ENCODE measurements at places on chromosomes 3 and 15.

- no peak for DNase-seq
These were observed 2.9 kb downstream of the RBPMS2 start for GRCh38 chr15:64772488-64772887.

GRCh38 chr3:23746441-23746840, 59.3 kb upstream of the UBE2E1 start:
- DNase-seq, result no peak

DNA sequence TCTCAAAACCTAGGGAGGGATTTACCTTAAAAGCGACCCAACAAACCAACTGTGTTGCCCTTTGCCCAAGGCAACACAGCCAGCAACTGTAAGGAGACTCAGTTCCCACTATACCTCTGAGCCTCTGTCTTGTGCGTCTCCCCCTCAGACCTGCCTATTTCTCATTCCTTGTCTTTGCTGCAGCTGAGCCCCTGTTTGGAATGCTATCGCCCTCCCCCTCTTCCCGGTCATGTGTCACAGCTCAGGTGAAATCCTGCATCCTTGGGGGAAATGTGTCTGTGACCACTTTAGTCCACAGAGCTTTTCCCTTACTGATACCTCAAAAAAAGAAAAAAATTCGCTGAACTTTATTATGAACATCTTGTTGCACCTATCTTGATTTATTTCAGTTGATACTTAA, 52.0 kb upstream of the LRIG1 start:
- no peak for DNase-seq

DNA sequence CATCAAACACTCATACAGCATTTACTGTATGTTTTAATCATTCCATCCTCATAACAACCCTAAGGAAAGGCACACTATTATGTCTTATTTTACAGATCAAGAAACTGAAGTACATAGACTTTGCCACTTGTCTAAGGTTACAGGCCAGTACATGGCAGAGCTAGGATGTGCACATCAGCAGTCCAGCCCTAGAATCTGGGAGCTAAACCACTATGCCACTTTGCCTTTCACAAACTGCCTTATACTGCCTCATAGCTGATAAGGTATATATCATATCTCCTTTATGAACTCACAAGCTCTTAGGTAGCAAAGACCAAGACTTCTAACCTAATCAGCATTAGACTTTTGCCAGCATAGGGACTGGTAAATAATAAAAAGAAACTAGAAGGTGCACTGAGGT, 49.1 kb downstream of the MYO9A start:
- peak; percentile 17 for DNase-seq

DNA sequence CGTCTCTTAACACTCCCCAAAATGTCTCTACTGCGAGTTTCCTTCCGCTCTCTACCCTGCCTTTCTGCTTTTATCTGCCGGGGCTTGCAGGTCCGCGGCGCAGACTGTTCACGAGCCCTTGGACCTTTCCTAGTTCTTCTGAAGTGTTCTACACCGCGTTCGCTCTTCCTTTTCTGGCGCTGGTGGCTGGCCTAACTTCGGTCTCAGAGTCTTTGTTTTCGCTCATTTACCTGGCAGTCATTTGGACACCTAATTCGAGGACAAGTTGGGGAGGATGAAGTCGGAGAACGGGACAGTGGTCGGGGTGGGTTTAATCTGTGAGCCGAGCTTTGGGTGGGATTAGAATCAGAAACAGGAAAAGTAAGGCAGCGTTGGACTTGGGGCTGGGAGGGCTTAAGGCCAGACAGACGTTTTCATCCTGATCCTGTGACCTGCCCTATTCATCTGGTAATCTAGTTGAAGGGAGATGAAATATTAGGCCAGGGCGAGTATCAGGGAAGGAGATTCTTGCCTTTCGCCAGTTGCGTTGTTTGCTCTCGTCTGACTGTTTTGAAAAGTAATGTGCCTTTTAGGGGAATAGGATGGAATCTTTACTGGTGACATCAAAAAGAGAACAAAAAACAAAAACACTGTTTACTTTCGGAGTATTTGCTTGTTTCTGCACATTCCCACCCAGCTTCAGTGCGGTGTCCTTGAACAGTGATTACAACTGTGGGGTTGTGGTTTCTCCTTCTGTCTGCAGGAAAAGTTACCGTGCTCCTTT, 1.8 kb downstream of the DIPK2A start:
- DNase-seq, result peak; percentile 89

DNA sequence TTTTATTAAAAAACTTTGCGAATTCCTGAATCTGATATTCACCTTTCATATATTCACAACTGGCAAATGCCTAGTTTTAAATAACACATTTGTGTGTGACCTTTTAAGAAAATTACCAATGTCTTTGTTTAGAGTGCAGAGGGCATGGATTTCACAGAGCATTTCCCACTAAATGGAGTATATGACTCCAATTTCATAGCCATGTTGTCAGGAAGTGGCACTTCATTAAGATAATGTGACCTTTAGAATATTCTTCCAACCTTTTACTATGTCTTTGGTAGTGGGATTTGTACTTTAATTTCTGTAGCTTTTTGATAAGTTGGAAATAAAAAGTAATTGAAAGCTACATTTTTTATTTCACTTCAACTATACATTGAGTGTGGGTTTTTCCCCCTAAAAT, 188.7 kb downstream of the NAALADL2 start:
- no peak for DNase-seq

GRCh38 chr15:69436951-69437350, 15.7 kb upstream of the RPLP1 start:
- no peak for DNase-seq

GRCh38 chr15:71212146-71212545, 96.9 kb downstream of the THSD4 start:
- DNase-seq, result no peak

DNA sequence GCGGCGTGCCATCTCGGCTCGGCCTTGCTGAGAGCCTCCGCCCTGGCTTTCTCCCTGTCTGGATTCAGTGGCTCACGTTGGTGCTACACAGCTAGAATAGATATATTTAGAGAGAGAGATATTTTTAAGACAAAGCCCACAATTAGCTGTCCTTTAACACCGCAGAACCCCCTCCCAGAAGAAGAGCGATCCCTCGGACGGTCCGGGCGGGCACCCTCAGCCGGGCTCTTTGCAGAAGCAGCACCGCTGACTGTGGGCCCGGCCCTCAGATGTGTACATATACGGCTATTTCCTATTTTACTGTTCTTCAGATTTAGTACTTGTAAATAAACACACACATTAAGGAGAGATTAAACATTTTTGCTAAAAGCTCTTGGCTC, 54.1 kb downstream of the PLXNA1 start:
- DNase-seq, result no peak

GRCh38 chr3:45929042-45929679, 14.1 kb upstream of the CXCR6 start:
- peak; percentile 54 for DNase-seq

DNA sequence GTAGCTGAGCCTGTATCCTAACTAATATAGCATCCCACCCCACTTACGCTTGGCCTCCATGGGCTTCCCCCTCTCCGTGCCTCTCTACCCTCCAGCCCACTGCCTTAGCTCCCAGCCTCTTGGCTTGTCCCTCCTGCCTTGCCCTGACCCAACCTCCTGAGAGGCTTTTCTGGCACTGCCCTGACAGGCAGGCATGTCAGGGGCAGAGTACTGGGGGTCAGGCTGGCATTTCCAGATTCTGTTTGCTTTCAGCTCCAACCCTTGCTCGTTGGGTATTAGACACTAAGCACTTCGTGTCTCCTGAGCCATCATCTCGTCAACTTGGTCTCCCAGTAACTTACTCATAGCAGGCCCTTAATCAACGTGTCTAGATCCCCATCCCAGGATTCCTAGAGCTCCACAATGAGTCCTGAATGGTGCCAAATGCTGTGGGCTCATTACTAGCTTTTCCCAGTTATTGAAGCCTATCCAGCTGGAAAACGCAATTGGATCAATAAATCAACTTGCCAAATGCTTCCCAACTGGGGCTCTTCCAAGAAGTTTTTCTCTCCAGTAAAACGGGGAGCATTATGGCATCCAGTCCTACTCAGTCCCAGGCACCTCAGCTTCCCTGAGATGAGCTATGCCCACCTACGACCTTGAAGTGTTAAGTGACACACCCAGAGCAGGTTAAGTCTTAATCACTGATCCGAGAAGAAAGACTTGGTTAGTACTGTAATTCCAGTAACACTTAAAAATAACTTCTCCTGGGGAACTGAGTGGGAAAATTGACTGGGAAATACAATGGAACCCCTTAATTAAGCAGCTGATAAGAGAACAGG, 78.5 kb upstream of the DLG1 start:
- no peak for DNase-seq

- DNase-seq, result peak; percentile 50
These were observed 16.2 kb upstream of the CHD2 start for GRCh38 chr15:92883876-92884435.

GRCh38 chr3:134027631-134028030, 2.1 kb downstream of the SLCO2A1 start:
- DNase-seq, result peak; percentile 2

- no peak for DNase-seq
These were observed 15.6 kb downstream of the CLDN18 start for GRCh38 chr3:138025553-138025952.

DNA sequence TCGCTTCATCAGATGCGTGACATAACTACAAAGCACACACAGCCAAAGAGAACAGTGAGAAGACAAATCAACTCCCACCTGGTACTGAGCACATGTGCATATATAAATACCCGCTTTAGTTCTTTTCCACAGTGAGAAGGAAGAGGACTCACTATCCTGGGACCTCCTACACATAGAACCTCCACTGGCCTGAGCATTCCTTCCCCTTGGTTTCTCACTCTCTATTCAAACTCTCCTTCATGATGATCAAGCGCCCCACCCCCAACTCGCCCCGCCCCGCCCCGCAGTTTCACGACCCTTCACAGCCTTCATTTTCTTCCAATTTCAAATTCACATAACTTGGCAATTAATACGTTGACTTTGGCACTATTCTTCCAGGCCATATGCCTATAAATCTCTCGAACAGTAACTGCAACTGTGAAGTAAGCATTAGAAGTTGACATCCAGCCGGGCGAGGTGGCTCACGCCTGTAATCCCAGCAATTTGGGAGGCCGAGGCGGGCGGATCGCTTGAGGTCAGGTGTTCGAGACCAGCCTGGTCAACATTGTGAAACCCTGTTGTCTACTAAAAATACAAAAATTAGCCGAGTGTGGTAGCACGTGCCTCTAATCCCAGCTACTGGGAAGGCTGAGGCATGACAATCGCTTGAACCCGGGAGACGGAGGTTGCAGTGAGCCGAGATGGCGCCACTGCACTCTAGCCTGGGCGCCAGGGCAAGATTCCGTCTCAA, 1.1 kb downstream of the RPS17 start:
- no peak for DNase-seq

GRCh38 chr3:168615493-168616020, 519.8 kb upstream of the GOLIM4 start:
- no peak for DNase-seq

GRCh38 chr15:62492900-62493299, 327.8 kb upstream of the C2CD4B start:
- DNase-seq, result no peak

- no peak for DNase-seq
These were observed 42.3 kb downstream of the SATB1 start for GRCh38 chr3:18382760-18383369.

GRCh38 chr3:31391150-31391549, 141.6 kb upstream of the STT3B start:
- no peak for DNase-seq
